ENCODE measurements at places on chromosomes 7 and 10.

- no peak for DNase-seq
Measured at GRCh38 chr7:69908454-69908853, 310.2 kb downstream of the AUTS2 start.

- DNase-seq, result no peak
Measured at GRCh38 chr7:4222676-4223075, 459.4 kb upstream of the FOXK1 start.

DNA sequence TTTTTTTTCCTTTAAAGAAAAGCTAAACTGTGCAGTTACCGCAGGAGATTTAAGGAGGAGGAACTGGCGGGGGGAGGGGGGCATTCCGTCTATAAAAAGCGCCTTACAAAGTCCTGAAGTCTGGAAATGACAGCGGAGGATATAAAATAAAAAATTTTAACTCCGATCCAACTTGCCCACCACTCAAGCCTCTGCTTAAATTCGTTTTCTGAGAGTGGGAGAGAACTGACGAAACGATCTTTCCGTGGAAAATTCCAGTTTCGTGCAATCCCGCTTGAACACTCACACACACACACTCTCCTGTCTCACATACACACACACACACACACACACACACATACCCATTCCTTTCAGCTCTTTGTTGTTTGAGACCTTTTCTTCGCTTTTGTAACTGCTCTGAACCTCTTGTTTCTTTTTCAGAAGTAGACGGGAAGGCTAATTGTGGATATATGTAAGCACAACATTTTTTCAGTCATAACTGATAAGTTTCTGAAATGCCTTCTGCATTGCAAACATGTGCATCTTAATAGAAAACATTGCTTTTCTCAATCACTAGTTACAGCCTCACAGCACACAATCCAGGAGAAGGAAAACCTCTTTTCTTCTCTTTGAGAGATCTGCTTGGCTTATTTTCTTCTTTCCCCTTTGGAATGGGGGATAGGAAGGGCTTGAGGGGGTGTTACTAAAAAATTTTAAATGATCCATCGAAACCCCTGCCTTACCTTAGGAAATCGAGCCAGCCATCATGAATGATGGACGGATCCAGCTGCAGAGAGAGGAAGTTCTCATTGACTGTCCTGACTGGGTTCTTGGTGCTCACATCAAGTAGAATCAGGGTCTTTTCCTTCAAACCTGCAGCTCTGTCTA, 628 bp downstream of the HPSE2 start:
- no peak for DNase-seq

GRCh38 chr10:97111615-97112014, 74.1 kb downstream of the SLIT1 start:
- DNase-seq, result no peak

GRCh38 chr10:28305553-28305952, 2.7 kb upstream of the MPP7 start:
- no peak for DNase-seq

GRCh38 chr7:774161-775109, 47.4 kb upstream of the PRKAR1B start:
- peak; percentile 42 for DNase-seq

- DNase-seq, result no peak
Measured at GRCh38 chr10:77087366-77087765, 550.2 kb downstream of the KCNMA1 start.

- no peak for DNase-seq
Measured at GRCh38 chr7:24898691-24899090, 81.3 kb downstream of the OSBPL3 start.

DNA sequence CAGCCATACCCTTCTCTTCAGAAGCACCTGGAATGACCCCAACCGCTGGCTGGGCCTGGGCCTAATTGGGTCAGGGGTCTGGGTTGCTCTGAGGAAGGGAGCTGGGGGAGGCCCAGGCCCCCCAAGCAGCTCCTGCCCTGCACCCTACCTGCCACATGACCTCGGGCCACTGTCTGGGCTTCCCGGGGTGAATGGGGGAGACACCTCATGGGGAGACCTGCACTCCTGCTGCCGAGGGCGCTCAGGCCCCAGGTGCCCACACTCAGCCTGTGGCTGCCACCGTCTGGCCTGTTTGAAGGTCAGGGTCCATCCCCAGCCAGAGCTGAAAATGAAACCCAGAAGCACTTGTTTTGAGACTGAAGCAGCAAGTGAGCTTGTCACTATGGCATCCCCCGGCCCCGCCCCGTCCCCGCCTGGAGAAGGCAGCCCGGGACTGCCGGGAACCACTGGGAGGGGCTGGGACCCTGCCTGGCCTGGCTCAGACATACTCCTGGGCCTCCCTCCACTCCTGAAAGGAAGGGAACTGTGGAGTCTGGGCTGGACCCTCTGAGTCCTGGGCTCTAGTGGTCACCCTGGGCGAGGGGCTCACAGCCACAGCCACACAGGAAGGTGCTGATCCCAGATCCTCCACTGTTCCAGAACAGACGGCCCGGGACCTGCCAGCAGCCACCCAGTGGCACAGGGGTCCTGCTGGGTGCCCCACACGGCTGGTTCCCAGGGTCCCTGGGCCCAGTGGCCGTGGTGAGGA, 7.4 kb upstream of the MICALL2 start:
- no peak for DNase-seq

DNA sequence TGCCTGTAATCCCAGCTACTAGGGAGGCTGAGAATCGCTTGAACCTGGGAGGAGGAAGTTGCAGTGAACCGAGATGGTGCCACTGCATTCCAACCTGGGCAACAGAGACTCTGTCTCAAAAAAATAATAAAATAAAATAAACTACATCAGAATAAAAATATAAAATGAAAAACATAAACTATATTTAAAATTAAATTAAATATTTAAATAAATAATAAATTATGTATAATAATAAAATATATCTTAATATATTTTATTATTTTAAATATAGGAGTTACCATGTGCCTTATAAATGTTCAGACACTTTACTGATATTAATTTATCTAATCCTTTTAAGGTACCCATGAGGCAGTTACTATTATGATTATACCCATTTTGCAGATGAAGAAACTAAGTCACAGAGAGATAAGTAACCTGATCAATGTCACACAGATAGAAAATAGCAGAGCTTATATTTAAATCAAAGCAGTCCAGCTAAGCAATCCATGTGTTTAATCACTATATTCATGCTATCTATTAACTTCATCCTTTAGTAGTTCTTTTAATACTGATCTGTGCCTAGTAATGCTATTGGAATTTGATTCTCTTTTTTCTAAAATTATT, 30.3 kb upstream of the MET start:
- no peak for DNase-seq

DNA sequence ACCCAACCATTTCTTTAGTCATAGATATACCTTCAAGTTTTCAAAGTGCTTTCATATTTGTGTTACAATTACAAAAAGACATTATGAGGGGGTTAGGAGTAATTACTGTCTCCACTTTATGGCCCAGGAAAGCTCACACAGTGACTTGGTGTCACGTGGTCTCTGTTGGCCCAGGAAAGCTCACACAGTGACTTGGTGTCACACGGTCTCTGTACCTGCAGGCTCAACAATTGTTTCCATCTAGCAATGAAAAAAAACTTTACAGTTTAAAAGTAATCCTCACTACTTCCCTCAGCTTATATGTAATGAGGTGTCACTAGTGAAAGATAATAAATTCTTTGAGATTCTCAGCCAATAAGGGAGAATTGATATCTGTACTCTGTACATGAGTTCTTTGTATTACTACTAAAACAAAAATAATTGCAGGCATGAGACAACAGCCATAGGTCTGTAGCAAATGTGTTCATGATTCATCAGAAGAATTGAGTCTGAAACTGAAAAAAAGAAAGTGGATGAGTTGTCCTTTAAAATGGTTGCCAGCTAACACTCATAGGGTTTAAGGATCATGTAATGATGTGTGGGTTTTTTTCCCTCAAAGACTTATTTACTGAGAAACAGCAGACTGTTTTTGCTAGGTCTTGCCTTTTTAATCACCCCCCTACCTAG, 10.9 kb downstream of the OGDH start:
- DNase-seq, result no peak

- no peak for DNase-seq
Measured at GRCh38 chr7:70634610-70635068, 497.3 kb upstream of the GALNT17 start.

GRCh38 chr7:14085901-14086300, 96.4 kb upstream of the ETV1 start:
- DNase-seq, result peak; percentile 4

DNA sequence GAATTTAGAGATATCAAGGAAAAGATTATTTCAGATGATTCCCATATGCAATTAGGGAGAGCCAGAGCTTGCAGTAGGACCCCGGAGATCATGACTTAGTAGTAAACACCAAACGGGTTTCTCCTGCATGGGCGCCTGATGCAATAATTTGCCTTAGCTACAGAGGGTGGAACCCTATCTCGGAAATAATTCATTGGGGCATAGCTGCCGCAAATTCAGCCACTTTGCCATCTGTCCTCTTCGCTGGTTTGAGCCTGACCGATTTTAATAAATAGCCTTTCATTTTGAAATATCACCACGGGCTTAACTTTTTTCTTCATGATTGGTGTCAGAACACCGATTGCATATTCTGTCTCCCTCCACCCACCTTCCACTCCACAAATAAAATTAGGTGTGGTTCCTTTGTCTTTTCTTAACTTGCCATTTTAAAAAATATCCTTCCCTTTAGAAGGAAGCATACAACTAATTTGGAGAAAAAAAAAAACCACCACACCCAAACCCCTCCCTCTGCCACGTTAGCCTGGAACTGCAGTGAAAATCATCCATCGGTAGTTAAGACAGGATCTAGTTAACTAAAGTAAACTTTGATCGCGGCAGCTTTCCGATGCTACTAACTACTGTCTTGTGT, 1.4 kb downstream of the GARS1 start:
- peak; percentile 47 for DNase-seq

GRCh38 chr10:116926426-116926825, 77.1 kb downstream of the ENO4 start:
- no peak for DNase-seq

All from NCI-H460 (cell line).